ENCODE measurements at places on chromosomes 4 and X. TPM values are rescaled to one million over a fixed set of nuclear protein-coding genes. Genes with fewer than 3 reads are reported as not detected.
A peak's percentile ranks its signal among the peaks of the same experiment; 100 is the strongest.

- DNase-seq, result peak; percentile 30
Measured at GRCh38 chr4:56804551-56804950, 16.9 kb downstream of the SPINK2 start.

- peak; percentile 71 for DNase-seq
Measured at GRCh38 chr4:152591396-152591795, 55.5 kb upstream of the FBXW7 start.

- no peak for DNase-seq
Measured at GRCh38 chr4:52358883-52359321, 300.2 kb downstream of the USP46 start.

DNA sequence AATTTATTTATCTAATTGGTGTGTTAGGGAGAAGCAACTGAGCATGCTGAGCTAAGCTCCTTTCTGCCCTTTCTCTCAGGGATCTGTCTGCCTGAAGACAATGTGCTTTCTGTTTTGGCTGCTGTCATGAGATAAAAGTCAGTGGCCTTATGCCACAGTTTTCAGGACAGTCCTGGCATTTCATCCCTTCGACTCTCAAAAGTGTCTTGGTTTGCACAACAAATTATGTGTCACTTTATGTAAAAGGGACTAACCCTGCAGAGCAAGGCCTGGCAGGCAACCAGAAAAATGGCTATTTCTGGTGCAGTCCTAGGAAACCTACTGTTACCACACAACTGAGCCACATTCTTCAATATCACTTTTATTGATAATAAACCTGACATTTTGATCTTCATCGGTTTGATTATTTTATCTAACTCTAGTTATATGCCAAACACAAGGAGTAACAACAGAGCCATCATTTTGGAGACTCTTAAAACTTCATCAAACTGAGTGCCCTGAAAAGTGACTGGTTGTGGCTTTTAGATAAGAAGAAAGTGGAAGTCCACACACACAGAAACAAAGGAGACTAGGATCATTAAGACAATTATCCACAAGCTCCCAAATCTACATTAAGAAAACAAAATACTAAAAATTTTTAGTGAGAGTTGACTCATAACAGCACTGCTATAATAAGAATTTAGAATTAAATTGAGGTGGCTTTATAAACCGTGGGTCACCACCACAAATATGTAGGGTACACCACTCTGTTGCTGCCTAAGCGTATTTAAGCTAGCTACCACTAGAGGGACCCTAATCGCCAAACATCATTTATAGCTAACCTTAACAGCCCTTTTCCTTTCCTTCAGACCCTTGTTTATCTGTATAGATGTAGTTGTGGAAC, 95.9 kb upstream of the PTPN13 start:
- peak; percentile 79 for DNase-seq

GRCh38 chr4:53618321-53618720, 27.0 kb upstream of the LNX1 start:
- DNase-seq, result no peak

GRCh38 chr4:108965016-108965415, 202.2 kb upstream of the ETNPPL start:
- DNase-seq, result no peak

- DNase-seq, result no peak
Measured at GRCh38 chr4:66750273-66750672, 795.0 kb downstream of the CENPC start.

DNA sequence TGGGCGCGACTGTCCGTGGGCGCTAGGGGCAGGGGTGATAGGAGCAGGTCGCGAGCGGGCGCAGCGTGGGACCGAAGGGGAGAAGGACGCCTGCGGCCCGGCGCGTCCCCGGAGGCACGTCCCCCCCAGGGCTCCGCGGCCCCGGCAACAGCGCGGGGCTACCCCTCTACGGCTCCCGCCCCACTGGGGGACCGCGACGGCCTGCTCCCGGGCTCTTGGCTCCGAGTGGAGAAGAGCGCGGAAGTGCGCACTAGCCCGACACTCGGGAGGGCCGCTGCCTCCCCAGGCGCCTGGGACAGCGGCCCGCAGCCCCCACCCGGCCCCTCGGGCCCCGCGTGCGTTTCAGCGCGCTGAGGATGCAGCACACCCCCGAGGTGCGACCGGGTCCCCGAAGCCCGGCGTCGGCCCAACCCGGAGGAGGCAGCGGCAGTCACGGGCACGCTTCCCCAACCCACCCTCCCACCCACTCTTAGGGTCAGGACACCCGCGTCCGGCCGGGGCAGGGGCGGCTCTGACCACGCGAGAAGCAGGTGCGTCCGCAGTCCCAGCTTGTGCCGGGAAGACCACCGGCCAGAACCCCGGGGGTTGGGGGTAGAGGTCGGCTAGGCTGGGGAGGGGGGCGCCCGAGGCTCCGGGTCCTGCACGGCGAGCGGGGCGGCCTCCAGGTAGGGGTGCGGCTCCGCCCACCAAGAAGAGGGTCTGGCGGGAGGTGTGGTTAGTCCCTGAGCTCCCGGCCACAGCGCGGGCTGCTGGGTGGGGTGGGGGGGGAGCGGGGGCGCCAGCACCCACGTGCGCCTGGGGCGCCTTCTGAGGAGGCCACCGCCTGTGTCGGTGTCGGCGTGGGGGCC, 18.5 kb upstream of the NAT8L start:
- no peak for DNase-seq

- peak; percentile 78 for DNase-seq
Measured at GRCh38 chrX:153477901-153478300, 7.5 kb upstream of the HAUS7 start.

Gene SPP1
- 3.1 TPM for total RNA-seq

DNA sequence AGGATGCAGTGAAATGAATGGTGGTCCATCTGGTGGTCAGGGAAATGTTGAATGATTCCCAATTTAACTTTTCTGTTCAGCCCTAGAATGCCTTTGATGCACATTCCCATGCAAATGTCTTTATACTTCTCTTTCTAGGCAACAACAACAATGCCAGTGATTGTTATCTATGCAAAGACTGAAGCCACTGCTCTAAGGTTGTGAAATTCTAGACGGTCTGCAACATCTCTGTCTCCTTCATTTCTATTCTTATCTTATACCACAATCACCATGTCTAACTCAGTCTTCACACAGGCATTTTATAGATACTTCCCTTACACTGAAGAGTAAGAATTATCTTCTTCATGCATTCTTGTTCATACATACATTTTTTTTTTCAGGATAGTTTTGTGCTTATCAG, 84.5 kb downstream of the HPGD start:
- DNase-seq, result peak; percentile 17

- DNase-seq, result no peak
Measured at GRCh38 chr4:26746802-26747213, 113.8 kb upstream of the STIM2 start.

Gene RAB41
- not detected for total RNA-seq

Gene LRCH2
- total RNA-seq, result 2.3 TPM

Gene GPRIN3
- not detected for total RNA-seq

Gene SHOX
- not detected for total RNA-seq

Gene IL13RA1
- 55.8 TPM for total RNA-seq

GRCh38 chrX:16188687-16189086, 21.4 kb downstream of the MAGEB17 start:
- peak; percentile 56 for DNase-seq
